NCI-H1092 (cell line): ENCODE measurements at places on chromosomes 16 and 17.

GRCh38 chr17:46771561-46772474 is 46.7 kb downstream of the WNT3 start:
- no peak for DNase-seq

- no peak for DNase-seq
These were observed 231.7 kb downstream of the FOXL1 start for GRCh38 chr16:86810062-86810461.

GRCh38 chr17:38710604-38710962 is 5.5 kb downstream of the MLLT6 start:
- DNase-seq = no peak

DNA sequence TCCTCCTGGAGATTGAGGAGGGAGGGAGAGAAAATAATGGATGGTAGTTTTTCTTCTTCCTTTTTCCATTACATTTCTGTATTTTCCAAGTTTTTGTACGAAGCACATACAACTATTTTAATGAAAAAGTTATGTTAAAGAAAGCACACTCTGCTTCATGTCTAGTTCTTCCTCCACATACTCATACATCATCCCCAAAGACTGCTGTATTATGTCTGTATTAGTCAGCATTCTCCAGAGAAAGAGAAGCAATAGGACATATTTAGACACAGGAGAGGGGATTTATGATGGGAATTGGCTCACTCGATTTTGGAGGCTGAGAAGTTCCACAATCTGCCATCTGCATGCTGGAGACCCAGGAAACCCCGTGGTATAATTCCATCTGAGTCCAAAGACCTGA is 10.1 kb upstream of the ACSM2A start:
- no peak for DNase-seq

DNA sequence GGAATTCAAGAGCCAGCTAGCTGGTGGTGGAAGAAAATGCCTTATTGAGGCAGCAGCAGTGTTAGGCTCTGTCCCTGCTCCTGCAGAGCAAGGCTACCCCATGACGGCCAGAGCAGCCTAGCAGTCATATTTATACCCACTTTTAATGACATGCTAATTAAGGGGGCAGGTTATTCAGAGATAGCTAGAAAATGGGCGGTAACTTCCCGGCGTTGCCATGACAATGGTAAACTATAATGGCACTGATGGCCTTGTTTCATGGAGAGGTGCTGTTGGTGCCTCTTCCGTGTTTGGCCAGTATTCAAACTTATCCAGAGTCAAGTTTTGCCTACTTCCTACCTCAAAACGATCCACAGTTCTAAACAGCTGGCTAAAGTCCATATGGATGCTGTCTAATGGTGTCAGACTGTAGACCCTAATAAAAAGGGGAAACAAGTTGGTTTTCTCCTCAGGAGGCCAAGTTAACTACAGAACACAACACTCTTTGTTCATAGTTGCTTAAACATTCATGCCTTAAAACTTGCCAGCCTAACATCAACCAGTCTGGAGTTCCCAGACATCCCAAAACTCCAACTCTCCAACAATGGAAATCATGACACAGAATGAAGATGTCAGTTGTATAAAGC is 3.7 kb upstream of the SCNN1B start:
- no peak for DNase-seq

DNA sequence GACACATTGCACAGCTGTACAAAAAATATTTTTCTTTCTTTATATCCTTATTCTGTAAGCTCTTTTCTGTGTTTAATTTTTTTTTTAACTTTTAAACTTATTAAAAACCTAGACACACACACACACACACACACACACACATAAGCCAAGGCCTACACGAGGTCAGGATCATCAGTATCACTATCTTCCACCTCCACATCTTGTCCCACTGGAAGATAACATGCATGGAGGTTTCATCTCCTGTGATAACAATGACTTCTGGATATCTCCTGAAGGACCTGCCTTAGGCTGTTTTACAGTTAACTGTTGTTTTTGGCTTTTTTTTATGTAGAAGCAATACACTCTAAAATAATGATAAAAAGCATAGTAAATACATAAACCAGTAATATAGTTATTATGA is 71.2 kb downstream of the TNRC6C start:
- no peak for DNase-seq

GRCh38 chr17:67243284-67243683 is 1.7 kb downstream of the HELZ start:
- no peak for DNase-seq

- DNase-seq = no peak
These were observed at the start of gene ARHGAP44 for GRCh38 chr17:12789481-12790248. Gene ARHGAP44, plus strand, starts transcription at chr17:12789498. Its CDS starts 341 bp downstream, at chr17:12789839.
